ENCODE measurements at places on chromosomes 6 and 20. TPM values are rescaled to one million over a fixed set of nuclear protein-coding genes. Genes with fewer than 3 reads are reported as not detected.

The WFDC8 gene
- not detected for total RNA-seq

The MLN gene
- total RNA-seq: not detected

The HTR1B gene
- 0.22 TPM for total RNA-seq

The DSE gene
- total RNA-seq: 173 TPM

The DEF6 gene
- total RNA-seq: 0.86 TPM
